NCI-H510A (cell line): ENCODE measurements at places on chromosomes 2 and 18.

GRCh38 chr2:20439193-20439475 is 7.7 kb upstream of the RHOB start:
- DNase-seq: no peak

GRCh38 chr2:38153476-38154135 is 77.7 kb upstream of the CYP1B1 start:
- no peak for DNase-seq

- no peak for DNase-seq
These were observed 1123.3 kb upstream of the ACVR2A start for GRCh38 chr2:146721486-146721885.

DNA sequence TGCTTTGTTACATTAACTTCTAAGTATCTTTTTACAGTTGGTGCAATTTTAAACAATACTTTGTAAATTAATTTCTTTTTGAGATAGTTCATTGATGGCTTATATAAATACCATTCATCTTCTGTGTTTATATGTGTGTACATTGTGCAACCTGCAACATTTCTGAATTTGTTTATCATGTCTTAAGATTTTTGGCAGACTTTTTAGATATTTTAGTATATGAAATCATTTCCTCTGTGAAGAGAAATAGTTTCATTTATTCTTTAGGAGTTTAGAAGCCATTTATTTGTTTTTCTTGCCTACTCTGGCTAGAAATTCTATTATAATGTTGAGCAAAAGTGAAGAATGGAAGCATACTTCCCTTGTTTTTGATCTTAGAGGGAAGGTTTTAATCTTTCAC is 337.8 kb upstream of the DSEL start:
- DNase-seq: no peak

GRCh38 chr2:65913813-65914212 is 481.4 kb upstream of the SPRED2 start:
- DNase-seq: no peak

DNA sequence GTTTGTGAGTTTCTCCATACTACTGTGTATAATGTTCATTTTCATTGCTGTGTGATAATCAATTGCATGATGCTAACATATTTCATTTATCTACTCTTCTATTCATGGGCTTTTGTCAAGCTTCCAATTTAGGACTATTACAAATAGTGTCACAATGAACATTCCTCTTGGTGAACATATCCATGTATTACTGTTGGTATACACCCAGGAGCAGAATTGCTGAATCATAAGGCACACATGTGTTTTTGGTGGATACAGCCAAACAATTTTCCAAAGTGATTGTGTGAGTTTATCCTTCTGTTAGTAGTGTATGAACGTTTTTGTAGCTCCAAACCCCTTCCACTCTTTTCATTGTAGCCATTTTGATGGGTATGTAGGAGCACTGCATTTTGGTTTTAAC is 101.6 kb upstream of the COPS8 start:
- no peak for DNase-seq

DNA sequence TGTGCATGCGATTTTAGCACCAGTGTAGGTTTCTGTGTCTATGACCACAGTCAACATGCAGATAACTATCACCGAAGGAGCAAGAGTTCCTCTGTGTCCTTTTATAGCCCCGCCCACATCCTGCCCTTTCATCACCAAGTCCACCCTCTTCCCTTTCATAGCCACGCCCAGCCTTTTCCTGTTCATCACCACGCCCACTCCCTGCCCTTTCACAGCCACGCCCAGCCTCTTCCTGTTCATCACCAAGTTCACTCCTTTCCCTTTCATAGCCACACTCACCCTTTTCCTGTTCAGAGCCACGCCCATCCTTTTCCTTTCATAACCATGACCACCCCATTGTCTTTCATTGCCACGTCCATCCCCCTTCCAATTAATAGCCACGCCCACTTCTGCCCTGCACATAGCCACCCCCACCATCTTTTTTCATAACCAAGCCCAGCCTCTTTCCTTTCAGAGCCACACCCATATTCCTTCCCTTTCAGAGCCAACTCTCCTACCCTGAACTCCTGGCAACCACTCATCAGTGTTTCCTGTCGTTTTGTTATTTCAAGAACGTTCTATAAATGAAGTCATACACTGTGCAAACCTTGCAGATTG is 273.9 kb downstream of the MYT1L start:
- peak; percentile 2 for DNase-seq

GRCh38 chr2:85744055-85744454 is 9.7 kb upstream of the ATOH8 start:
- no peak for DNase-seq

DNA sequence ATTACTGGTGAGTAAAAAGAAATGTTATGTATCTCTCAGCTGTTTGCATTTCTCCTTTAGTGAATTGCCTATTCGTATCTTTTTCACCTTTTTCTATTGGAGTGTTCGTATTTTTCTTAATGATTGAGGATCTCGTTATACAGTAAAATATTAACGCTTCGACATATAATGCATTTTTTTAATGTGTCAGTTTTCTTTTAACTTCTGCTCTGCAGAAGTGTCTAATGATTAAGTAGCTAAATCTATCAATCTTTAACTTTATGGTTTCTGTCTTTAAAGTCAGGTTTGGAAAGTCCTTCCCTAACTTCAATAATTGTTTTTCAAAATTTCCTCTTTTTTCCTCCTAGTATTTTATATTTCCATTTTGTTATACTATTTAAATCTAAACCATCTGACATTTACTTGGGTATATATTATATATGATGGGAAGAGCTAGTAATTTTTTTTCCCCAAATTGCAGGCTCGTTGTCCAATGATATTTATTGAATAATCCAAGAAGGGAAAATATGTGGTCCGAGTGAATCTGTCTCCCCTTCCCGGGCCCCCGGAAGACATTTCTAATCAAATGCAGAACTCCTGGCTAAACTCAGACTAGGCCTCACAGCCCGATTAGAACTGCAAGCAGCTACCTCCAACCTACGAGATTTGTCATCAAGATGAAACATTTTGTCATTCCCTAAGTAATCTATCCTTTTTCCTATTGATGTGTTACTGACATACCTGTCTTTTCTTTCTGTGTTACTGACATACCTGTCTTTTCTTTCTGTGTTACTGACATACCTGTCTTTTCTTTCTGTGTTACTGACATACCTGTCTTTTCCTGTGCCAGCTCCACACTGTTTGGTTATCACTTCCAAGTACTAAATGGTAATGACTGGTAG is 17.2 kb downstream of the PCBP1 start:
- DNase-seq: peak; percentile 60

- no peak for DNase-seq
These were observed 11.0 kb upstream of the ALPK2 start for GRCh38 chr18:58639751-58640427.

DNA sequence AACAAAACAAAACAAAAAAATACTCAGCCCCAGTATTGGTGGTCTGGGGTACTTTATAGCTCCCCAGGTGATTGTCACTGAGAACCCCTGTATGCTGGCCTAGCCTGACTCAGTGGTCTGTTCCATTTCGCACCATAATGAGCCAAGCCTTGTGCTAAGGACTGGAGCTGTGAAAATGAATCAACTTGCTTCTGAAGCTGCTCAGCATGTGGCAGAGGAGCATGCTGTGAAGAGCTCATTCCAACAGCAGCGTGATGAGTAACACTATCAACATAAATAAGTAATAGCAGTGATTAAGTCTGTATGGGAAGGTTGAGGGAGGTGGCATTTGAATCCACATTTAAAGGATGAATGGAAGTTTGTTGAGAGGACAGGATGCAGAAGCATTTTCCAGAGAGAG is 67.2 kb upstream of the ATL2 start:
- DNase-seq: no peak

- no peak for DNase-seq
These were observed 634.8 kb upstream of the ZEB2 start for GRCh38 chr2:145154731-145155130.

DNA sequence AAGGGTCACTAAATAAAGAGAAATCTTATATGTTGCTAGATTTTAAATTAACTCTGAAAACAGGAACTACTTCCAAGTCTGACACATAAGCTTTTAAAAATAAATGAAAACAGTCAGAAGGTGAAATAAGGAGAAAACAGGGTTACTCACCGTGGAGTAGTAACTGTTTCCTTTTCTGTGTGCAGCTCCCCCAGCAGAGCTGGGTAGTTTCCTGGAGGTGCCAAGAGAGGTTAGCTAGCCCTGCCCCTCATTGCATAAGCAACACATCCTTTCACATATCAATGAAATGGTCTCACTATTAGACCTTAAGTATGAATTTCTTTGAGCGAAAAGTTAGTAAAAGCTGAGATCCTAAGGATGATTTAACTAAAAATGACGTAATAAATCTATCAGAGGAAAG is 54.0 kb upstream of the GPR75 start:
- no peak for DNase-seq

DNA sequence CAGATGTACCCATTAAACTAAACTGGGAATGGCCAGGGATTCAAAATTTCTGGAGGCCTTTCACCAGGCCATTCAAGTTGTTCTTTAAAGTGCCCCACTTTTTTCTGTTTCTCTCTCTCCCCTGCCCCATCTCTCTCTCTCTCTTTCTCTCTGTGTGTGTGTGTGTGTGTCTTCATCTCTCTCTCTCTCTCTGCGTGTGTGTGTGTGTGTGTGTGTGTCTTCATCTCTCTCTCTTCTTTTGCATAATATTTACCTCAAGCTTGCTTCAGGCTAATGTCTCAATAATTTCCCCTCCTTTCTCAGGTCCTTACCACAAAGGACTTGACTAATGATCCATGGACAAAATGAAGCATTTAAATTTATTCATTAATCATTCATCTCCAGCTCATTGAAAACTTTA is 164.2 kb upstream of the KLHL14 start:
- DNase-seq: no peak

GRCh38 chr2:55282110-55282917 is 13.3 kb upstream of the MTIF2 start:
- peak; percentile 82 for DNase-seq

DNA sequence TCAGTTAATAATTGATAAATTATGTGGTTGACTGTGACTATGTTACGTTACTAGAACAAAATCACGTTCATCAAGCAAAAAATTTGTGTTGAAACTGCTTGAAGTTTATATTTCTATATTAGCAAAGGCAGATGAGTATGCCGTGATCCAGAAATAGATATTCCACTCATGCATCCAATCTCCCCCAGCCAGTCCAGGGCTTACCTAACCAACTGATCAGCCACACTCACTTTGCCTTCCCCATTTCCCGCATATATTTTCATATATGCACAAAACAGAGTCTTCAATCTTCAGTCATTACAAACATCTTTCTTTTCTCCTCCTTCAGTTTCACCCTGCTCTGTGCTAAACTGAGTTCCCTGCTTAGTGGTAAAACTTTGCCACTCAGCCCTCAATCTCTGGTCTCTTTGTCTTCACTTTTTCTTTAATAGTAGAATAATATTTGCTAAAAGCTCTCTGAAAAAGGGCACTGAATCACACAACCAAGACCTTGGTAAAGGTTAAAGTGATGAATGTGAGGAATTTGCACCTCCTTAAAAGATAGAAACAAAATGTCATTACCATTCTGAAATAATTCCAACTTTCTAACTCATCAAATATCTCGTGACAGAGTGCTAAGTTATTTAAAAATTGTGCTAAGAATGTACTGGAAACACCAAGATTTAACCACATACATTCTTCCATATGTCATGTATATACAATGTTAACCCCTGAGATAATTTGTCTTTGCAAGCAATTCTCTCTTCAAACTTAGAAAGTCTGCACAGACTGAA is 893.2 kb upstream of the CRIM1 start:
- DNase-seq: no peak

DNA sequence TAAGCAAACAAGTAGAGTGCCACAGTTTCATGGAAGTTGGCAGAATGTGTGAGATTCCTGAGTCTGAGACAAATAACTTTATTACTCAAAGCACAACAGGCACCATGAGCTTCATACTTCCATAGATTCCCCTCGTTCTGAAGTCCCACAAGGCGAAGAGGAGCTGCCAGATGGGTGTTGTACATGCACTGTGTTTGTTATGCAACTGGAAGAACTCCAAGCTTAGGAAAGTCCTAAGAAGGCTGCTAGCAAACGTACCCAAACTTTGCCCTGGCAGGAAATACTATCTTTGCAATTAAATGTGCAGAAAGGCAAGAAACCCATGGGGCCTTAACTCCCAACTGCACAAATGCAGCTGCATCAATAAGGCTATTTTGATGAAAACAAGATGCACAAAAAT is 1.6 kb upstream of the GCA start:
- DNase-seq: no peak

GRCh38 chr2:170930131-170930990 is 1.3 kb downstream of the GORASP2 start:
- peak; percentile 20 for DNase-seq
